ENCODE measurements at places on chromosomes 3 and 15.
A peak's percentile ranks its signal among the peaks of the same experiment; 100 is the strongest.

DNA sequence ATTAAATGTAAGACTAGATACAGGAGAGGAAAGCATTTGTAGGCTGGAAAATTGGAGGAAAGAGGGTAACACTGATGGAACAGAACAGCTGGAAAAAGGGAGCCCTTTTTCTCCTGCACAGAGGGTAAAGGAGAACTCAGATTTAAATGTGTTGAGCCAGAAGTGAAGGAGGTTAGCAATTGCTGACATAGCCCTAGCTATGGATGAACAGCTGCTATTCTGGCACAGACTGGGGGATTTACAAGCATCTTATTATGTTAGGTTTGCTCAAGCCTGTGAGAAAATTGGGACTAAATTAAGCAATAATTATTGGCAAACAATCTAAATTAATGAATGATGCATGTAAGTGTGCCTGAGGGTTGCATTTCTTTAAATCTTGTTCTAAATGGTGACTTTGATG is 40.6 kb upstream of the PRR20G start:
- no peak for DNase-seq

DNA sequence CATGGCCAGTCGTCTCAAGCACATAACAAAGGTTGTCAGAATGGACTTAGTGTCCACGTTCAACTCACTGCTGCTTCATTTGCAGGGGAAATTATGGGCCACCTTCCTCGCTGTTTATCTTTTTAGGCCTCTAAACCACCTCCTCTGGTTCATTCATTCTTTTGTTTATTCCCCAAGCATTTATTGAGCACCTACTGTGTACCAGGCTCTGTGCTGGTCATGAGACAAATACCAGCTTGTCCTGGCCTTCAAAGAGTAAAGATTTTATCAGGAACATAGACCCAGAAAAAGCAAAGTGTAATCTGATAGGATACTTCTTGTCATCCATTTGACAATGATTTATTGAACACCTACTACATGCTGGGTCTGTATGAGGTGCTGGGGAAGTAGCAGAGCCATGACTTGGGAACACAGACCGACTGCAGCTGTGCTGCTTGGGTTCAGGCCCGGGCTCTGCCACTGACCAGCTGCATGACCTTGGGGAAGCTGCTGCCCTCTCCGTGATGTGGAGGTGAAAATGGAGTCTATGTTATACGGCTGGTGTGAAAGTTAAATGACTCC is 63.4 kb upstream of the SLC6A6 start:
- no peak for DNase-seq

DNA sequence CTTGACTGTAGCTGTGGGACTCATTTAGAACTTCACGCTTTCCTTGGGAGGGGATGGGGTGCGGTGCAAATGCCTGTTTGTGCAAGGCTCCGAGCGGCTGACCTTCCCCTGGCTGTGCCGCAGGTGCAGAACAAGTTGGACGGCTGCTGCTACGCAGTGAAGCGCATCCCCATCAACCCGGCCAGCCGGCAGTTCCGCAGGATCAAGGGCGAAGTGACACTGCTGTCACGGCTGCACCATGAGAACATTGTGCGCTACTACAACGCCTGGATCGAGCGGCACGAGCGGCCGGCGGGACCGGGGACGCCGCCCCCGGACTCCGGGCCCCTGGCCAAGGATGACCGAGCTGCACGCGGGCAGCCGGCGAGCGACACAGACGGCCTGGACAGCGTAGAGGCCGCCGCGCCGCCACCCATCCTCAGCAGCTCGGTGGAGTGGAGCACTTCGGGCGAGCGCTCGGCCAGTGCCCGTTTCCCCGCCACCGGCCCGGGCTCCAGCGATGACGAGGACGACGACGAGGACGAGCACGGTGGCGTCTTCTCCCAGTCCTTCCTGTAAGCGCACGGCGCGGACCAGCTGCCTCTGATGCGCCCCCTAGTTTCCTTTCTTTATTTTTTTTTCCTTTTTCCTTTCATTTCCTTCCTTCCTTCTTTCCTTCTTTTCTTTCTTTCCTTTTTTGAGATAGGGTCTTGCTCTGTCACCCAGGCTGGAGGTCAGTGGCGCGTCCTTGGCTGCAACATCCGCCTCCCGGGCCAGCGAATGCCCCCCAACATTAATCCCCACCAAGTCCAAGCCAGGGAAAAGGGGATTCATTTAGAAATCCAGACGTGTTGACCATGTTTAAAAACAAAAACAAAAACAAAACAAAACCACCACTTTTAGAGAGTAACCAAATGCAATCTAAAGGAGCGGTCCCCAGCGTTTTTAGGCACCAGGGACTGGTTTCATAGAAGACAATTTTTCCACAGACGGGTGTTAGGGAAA is 42.7 kb downstream of the EIF2AK4 start:
- peak; percentile 91 for DNase-seq

GRCh38 chr3:127689266-127689860 is 16.6 kb downstream of the ABTB1 start:
- no peak for DNase-seq

DNA sequence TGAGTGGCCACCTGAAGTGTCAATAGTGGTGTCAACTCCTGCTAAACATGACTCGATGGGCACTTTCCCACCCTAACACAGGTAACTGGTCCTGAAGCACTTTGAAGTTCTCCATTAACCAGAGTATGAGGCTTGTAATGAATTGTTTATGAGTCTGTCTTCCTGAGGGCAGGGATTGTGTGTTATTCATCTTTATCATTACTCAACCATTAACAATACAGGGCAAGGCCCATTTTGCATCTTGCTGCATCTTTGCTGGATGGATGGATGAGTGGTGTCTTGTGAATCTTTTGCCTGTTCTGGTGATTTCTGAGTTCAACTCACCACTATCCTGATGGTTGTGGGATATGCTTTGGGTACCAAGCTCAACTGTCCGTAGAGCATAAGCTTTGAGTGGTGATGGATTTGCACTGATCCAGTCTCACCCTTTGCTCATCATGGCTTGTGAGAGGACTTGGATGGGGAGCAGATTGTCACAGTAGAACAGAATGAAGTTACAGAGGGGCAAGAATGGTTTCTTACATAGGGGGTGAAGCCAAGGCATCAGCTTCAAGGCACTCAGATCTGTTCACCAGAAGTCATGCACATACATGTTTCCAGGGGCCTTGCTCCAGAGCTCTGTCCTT is 22.3 kb upstream of the EPB42 start:
- no peak for DNase-seq

DNA sequence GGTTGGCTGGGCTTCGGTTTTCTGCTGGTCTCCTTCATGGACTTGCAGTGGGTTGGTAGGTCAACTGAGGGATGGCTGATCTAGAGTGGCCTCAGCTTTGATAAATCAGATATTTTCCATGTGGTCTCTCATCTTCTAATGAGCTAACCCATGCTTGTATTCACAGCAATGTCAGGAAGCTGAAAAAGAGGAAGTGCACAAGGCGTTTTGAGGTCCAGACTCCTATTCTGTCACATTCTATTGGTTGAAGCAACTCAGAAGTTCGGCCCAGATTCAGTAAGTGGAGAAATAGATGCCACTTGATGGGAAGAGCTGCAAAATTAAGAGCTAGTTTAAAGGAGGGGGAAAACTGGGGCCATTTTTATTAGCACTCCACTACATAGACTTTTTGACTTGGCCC is 361.2 kb downstream of the DIPK2A start:
- no peak for DNase-seq

GRCh38 chr3:158532099-158532734 is 38.8 kb upstream of the MLF1 start:
- peak; percentile 52 for DNase-seq

DNA sequence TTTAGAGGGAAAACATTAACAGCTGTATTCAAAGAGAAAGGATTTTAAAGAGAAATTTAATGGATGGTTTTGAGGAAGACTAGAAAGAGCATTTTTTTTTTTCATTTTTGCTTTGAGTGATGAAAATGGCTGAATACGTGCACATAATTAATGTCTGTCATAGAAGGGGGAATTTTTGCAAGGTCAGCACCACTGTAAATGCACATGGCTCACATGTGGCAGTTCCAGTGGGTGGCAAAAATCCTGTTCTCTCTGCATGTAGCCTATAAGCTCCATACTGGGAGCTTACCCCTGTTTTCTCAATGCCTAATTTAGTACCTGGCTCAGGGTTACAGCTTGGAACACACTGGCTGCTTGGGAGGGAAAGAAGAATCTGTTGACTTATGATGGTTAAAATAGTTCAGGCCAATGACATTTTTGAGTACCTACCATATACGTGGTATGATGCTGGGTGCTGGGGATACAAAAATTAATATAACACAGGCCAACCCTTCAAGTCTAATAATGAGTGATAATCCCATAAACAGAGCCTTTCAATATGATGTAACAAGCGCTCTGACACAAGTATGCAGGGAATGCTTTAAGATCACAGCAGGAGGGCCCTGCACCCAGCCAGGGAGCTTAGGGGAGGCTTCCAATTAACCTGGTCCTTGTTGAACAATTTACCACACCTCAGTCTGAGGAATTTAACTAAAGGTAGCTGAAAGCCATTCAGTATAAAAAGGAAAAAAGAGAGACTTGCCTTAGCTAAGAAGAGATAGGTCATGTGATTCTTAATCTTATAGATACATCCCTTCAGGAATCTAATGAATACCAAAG is 33.0 kb downstream of the HSPBAP1 start:
- DNase-seq = no peak

All from AG20443 (cell line).